Left lung (tissue), 14 donors: ENCODE measurements at places on chromosomes 11 and 22.
A peak's percentile ranks its signal among the peaks of the same experiment; 100 is the strongest.

DNA sequence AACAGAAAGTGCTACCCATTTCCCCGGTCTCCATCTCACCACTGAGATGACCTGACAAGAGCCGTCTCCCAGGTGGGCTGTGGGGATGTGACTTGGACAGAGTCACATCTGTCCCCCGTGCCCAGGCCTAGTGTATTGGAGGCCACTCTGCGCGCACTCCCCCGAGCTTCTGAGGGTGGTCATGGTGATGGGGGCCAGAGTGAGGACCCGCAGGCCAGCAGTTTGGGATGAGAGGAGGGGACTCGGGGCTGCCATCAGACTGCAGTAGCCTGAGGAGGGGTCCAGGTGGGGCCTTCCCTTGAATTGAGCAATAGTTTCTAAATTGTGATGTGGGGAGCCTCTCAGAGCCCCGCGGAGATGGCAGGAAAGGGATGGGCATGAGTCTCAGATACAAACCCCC lies 852.6 kb downstream of the TBC1D22A start:
- DNase-seq: no peak

DNA sequence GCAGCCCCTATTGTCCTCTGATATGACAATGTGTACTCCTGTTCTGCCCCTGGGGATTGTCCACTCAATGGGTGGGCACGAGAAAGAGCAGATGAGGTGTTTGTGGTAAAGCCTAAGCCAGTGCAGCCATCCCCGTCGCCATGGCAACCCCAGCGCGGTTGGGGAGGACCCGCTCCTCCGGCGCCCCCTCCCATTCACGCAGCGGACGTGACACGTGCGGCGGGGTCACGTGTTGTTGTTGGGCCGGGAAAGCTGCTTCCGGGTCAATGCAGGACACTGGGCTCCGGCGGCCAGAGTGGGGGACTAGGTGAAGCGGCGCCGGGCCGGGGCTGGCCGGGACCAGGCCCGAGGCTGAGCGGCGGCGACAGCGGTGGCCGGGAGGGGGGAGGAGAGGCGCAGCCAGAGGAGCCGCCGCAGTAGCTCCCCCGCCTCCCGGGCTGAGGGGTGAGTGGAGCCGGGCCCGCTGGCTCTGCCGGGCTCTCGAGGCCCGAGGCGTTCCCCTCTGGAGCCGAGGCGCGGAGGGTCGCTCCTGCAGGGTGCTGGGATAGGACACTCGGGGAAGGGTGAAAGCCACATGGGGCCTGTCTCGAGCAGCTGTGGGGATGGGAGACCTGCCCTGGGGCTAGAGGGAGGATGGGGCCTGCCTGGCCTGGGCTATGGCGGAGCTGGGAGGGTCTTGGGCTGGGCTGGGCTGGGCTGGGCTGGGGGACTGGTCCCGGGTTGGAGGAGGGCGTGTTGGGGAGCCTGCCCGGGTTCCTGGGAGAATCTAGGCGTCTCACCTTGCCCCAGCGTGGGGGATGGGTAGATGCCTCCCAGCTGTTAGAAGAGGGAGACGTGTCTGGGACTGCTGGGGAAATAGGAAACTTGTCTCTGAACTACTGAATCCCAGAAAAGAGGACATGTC lies at the start of gene TBCEL:
Gene TBCEL (plus strand): TSS at position 255 of the 904 bp plus-strand sequence. CDS start 21,589 bp downstream, outside the sequence.
- DNase-seq: peak; percentile 93

- no peak for DNase-seq
These were observed 15.8 kb upstream of the TXNRD2 start for GRCh38 chr22:19957445-19957844.

DNA sequence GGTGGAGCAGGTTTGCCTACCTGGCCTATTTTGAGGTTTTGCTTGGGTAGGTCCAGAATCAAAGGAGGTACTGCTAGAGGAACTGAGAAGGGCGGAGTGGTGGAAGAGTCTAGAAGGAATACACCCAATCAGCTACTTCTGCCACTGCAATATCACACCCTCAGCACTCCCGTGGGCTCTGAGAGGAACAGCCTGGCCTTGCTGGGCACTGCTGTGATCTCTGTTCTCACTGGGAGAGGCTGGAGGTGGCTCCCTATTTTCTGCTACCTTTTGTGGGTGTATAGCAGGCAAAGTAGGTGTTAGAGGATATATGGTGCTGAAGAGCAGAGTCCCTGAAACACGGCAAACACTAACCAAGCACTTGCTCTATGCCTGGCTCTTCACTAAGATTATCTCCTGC lies 25.0 kb upstream of the IGSF22 start:
- DNase-seq: no peak

DNA sequence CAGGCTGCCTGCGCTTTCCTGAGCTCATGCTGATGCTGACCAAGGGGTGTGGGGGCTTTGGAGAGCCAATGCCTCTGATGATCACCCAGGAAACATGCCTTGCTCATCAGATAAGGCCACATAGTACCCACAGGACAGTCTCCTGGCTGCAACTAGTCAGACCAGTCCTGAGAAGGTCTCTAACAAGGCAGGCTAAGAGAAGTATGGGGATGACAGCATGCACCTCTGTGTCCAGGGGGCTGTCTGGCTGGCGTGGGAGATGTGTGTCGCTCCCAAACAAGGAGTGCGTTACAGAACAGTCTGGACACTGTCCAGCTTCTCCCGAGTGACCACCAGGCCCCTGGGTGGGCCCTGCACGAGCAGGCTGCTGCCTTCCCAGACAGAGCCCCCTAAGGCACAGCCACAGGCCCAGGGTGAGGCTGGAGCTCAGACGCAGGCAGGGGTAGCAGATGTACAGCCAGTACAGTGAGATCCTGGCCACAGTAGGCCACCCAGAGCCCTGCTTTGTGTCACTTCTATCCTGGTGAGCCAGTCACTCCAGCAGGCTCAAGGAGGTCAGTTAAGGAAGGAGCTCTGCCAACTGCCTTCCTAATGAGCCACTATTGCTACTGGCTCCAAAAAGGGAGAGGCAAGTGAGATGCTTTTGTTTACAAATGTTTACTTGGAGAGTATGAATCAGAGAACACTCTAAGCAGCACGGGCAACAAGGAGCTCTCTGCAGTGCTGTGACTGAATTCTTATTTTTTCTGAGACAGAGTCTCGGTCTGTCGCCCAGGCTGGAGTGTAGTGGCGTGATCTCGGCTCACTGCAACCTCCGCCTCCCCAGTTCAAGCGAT lies 66.0 kb upstream of the CLTCL1 start:
- no peak for DNase-seq

DNA sequence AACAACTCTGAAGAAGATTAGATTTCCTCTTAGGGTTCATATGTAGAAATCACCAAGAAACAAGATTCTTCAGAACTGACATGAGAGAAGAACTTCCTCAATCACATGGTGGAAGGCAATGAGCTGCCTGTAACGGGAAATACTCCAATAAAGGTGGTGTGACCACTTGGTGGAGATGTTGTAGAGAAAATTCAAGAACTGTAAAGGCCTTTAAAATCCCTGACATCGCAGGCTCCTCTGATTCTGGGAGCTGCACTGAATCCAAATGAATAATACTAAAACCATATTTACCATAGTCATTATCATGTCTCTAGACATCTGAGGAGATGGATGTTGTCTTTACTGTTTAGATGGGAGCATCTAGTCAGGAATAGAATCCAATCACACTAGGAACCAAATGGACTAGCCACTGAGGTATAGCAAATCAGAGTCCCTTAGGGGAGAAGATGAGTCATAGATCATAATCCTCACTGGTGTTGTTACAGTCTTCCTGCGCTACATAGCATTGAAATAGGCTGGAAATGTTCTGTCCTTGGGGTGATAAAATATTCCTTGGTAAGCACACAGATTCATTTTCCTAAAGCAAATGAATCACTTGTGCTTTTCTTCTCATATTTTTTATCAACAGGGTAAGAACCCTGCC lies 321.6 kb upstream of the TENM4 start:
- no peak for DNase-seq

- DNase-seq: no peak
These were observed 256.3 kb downstream of the BRD1 start for GRCh38 chr22:49571326-49571725.

- DNase-seq: no peak
These were observed 17.1 kb downstream of the MAFF start for GRCh38 chr22:38218661-38219622.

- peak; percentile 48 for DNase-seq
These were observed 17.0 kb upstream of the PSMA1 start for GRCh38 chr11:14537134-14537599.

DNA sequence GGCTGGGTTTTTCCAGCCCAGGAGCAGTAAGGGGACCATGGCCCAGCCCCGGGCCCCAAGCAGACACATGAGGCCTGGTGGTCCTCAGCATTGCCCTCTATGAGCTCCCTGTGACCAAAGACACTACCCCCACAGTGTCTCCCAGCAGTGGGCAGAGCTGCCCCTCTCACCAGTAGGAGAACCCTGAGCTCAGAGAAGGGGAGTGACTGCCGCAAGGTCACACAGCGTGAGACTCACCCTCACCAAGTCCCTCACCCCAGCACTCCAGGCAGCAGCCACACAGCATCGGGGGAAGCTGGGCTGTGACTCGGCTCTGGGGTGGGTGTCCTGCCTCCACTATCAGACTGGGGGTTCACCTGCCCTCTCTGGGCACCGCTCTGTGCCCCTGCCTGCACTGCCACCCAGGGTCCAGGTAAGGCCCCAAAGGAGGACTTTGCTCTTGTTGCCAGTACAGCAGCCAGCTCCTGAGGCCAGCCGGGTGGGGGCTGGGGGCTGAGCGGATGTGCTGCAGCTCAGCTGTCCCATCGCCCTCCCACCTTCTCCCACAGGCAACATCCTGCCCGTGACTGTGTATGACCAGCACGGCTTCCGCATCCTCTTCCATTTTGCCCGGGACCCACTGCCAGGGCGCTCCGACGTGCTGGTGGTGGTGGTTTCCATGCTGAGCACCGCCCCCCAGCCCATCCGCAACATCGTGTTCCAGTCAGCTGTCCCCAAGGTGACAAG lies 7.9 kb upstream of the SH3BP1 start:
- DNase-seq: no peak

DNA sequence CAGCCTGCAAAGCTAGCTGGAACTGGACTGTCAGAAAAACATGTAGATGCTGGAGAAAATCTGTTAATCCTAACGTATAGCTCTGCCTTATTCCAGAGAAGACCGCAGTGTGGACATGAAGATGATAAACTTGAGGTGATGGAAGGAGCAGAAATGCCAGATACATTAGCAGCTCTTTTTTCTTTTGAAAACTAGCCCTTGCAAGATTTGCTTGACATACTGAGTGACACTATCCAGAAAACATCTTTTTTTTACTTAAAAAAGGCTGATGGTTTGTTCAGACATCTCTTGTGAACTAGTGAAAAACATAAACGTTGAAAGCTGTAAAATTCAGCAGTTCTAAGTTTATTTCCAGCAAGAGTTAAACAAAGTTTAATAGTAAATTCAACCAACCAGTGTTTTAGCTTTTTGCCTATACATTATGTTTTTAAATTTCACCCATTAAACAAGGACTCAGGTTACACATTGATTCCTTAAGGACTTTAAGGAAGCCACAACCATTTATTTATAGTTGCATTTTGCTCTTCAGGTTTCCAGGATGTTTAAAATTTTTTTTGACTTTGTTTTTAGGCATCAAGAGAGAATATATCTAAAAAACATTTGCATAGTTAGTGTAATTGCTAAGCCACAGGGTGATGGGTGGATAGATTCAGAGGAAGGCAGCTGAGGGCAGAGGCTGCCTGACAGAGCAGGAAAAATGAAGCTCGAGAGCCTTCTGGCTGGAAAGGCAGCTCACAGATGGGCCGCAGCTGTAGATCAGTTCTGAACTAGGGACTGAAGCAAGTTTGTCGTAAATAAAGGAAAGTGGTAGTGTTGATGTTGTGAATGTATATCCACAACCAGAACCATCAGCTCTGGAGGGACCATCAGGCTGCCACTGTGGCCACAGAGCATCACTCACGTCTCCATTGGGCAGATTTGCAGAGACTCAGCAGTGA lies 9.5 kb downstream of the SNAP29 start:
- no peak for DNase-seq

DNA sequence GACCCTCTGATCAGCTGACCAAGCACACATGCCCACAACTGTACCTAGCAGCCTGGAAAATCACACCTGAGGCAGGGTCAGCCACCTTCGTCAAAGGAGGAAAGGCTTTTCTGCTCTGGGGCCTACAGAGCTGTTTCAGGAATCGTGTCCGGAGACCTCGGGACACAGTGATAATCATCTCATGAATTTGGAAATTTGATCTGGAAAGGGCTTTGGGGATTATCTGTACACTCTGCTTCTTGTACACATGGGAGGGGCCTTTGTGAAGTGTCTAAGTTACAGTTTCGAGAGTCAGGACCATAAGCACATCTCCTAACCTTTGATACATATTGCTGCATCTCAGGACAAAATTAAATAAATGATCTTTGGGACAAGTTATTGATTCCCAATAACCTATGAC lies 1421.2 kb upstream of the TENM4 start:
- no peak for DNase-seq

DNA sequence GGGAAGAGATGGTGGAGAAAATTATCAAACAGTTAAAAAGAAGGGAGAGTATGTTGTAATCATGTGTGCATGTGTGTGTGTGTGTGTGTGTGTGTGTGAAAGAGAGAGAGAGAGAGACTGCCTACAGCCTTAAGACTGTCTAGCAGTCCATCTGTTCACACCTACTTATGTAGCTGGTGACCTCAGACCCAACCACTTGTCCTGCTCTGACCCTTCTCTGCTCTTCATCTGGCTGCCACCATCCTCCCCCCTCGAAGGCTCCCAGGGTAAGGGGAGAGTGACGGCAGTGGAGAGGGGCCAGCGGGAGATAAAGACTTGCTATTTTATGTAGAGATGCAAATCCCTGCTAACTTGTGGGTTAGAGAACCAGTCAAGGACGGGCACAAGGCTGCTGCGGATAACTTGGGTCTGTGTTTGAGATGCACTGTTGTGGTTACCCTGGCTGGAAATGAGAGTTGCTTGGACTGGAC lies 24.9 kb upstream of the GRAMD1B start:
- DNase-seq: peak; percentile 57

- DNase-seq: no peak
These were observed 1.3 kb downstream of the ARHGEF12 start for GRCh38 chr11:120337355-120338106.

DNA sequence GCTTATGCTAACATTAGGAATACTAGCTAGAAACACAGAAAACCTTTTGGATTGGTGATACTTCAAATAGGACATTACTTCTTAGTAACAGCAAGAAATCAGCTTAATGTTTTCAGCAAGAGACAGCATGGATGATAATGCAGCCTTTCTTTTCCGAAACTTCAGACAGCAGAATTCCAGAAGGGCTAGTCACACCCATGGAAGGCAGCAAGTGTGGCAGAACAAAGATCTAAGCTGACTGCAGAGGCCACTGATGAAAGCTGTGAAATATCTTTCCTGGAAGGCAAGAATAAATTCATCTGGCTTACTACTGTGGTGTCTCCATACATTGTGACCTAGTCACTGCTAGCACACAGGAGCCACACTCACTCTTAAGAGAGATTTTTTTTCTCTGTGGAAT lies 100.3 kb downstream of the CCDC83 start:
- no peak for DNase-seq

- DNase-seq: no peak
These were observed 33.0 kb downstream of the DDX6 start for GRCh38 chr11:118757876-118758399.
